ENCODE measurements at places on chromosomes 16 and 17.

DNA sequence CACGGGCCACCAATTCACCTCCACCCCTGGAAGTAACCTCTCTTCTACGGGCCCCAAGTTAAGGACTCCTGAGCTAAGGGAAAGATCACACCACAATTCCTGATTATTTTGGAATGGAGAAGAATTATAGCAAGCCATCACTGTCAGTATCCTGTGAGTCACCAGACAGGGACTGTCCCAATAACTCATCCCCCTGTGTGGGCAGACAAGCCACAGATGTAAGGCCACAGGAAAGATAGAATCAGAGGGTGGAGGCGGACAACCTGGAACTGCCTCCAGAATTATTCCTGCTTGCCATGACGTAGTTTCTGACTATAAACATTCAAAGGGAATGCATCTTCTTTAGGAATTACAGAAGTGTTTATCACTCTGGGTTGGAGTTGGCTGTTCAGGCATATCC is 5.8 kb upstream of the MYO1D start:
- DNase-seq = peak; percentile 18

DNA sequence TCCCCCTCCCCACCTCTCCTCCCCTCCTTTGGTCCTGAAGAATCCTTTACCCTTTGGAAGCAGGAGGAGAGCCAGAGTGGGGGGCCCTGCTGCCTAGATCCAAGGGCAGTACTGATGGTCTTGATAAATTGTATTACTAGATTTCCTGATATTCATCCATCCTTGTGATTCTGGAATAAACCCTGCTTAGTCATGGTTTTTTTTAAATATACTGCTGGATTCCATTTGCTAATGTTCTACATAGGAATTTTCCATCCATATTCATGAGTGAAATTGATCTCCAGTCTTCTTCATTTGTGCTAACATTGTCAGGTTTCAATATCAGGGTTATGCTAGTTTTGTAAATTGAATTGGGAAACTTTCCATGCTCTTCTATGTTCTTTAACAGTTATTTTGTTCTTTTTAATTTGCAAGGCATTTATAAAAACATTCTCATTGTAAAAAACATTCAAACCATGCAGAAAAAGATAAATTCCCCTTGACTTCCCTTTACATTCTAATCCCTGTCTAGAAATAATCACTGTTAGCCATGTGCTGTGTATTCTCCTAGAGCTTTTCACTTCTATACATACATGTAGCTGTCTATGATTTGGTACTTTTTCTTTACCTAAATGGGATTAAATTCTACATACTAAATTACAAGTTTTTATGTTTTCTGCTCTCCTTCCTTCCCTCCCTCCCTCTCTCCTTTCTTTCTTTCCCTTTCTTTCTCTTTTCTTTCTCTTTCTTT is 56.7 kb downstream of the CCDC42 start:
- DNase-seq = no peak

- DNase-seq = no peak
These were observed 17.7 kb downstream of the GALNS start for GRCh38 chr16:88839026-88839529.

DNA sequence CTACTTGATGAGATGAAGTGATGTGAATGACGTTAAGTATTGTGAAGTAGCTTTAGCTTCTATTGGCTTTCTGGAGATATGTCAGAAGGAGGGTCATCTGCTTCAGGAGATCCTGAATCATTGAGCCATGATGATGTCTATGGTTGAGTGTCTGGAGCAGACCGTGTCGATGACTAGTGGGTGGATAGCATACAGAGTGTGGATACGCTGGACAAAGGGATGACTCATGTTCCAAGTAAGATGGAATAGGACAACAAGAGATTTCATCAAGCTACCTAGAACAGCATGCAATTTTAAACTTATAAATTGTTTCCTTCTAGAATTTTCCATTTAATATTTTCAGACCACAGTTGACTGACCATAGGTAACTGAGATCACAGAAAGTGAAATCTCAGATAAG is 116.1 kb upstream of the RBBP6 start:
- DNase-seq = no peak

GRCh38 chr17:58813712-58814111 is 58.1 kb downstream of the PPM1E start:
- no peak for DNase-seq

DNA sequence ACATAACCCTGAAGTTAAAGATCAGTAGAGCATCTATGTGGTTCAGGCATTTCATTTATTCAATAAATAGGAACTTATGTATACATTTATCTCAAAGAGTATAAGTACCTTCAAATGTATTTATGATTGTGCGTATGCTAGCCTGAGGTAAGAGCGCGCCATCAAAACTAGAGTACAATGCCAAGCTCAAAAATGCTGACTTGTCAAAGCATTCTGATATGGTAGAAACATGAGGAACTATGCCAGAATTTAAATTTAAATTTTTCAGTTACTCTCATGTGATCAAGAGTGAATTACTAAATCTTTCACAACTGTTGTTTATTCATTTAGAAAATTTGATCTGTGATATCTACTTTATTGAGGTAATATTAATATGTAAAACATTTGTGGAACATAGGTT is 225.5 kb upstream of the CDH8 start:
- no peak for DNase-seq

DNA sequence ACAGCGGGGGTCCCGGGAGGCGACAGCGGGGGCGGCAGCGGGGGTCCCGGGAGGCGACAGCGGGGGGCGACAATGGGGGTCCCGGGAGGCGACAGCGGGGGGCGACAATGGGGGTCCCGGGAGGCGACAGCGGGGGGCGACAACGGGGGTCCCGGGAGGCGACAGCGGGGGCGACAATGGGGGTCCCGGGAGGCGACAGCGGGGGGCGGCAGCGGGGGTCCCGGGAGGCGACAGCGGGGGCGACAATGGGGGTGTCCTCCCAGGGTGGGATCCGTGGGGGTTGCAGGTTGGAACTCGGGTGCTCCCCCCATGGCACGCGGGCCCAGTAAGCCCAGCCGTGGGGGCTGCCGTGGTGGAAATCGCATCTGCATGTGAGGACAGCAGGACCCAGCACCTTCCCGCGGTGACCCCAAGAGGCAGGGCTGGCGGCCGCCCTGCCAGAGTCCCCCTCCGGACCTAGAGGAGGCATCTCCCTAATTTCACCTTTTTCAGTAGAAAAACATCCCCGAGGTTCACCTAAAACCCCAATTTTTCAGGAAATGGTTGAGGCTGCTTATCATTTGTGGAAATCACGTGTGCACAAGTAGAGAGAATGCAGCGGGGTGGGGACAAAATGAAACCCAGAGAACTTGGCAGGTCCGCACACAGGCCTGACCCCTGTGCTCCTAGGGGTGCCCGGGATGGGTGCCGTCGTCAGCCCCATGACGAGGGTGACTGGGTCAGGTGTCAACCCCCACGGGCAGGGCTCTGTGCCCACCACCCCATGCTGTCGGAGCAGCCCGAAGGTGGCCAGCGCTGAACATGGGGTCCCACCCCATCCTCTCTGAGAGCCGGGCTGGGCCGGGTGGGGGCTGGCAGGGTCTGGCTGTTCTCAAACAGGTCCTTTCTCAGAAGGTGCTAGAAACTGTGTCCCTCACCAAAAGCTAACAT is 10.5 kb upstream of the METRNL start:
- no peak for DNase-seq

DNA sequence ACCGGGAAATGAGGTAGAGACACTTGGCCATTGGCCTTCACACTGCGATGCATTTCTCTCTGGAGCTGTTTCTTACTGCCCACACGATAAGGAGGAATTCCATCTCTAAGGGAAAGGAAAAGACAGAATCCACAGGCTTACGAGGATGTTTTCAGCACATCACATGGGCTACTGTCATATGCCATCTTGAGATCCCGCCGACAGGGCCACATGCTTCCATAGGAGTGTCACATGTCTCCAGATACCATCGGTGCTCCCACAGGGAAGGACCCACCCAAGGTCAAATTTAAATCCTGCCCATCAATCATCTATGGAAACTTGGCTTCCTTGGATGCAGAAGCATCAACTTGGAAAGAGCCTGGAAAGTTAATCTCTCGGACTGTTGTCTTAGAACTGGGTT is 20.0 kb downstream of the AXIN2 start:
- no peak for DNase-seq

DNA sequence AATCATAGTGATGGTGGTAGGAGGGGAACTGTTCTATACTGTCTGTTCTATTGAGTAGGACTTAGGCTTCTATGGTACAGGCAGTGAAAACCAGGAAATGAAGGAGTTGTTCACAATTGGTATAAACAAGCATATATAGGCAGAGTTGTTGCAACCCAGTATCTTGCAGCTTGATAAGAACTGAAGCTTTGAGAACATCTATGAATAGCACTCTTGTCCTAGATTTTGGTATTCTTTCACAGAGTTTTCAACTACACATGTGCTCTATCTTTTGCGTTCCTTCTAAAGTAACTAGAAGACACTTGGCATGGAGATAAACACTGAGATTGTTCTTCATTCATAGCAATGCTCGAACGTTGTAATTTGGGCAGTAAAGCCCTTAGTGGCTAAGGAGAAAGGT is 91.8 kb downstream of the KCNJ2 start:
- DNase-seq = no peak

GRCh38 chr16:69748694-69749345 is 5.9 kb downstream of the NOB1 start:
- no peak for DNase-seq

DNA sequence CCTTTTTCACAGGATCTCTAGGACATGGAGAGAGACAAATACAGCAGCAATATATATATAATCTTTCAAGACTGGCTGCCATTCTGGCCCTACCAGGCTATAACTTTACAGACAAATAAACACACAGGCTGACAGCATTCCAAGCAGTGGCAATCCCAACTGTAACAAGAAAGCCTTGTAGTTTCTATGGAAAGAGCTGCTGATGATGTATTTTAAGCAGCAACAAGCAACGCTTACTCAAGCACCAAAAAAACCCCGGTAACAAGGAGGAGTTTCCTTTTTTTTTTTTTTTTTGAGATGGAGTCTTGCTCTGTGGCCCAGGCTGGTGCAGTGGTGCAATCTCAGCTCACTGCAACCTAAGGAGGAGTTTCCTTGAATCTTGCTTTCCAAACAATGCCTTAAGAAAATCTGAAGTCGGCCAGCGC is 23.2 kb downstream of the LSM12 start:
- DNase-seq = no peak

- no peak for DNase-seq
These were observed 16.1 kb downstream of the TRAF7 start for GRCh38 chr16:2171601-2172178.

GRCh38 chr16:81263470-81264220 is 25.2 kb downstream of the BCO1 start:
- DNase-seq = no peak

DNA sequence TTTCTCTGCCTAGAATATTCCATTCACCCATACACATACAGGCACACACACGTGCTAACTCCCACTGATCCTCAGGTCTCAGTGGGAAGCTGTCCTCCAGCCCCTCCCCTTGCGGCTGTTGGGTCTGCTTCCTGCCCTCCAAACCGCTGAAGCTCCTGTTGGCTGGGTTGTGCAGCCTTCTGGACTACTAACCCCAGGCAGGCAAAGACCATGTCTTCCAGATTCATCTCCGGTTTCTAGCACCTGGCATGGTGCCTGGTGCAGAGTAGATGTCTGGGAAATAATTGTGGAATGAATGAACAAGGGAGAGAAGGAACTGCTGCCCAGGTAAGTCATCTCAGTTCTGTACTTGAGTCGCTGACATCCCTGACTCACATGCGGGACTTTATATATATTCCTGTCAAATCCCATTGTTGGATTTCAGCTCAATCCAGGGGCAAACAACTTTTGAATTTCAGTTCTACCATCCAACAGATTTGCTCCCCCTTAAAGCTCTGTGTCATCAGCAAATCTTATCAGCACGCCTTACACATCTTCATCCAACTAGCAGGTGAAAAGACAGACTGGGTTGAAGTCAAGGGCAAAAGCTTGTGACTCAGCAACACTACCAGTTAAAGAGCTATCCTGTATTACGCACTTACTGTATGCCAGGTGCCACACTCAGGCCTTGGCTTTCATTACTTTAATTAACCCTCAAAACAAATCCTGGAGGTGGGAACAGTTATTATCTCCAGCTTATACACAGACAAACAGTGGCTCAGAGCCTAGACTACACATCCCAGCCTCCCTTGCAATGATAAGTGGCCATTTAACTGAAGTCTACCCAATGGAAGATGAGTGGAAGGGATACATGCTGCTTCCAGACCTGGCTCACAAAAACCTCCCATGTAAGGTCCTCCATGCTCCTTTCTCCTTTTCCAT is 51.1 kb downstream of the SRCIN1 start:
- DNase-seq = no peak

DNA sequence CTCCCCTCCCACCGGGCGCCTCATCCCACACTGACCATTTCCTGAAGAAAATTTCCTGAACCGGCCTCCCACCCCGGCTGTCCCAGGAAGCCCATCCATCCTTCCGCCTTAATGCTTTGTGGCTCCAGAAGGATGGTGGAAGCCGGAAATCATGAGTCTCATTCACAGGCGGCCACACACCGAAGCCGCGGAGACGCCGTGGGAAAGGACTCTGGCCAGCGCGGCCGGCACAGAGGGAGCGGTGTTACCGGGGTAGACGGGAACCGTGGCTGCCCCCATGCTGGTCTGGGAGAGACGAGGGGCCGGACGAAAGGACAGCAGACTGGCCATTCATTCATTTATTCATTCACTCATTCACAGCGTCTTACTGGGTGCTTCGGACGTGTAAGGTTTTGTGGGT is 326.8 kb downstream of the SEC14L1 start:
- no peak for DNase-seq

GRCh38 chr16:87416826-87417527 is 24.8 kb downstream of the MAP1LC3B start:
- no peak for DNase-seq

DNA sequence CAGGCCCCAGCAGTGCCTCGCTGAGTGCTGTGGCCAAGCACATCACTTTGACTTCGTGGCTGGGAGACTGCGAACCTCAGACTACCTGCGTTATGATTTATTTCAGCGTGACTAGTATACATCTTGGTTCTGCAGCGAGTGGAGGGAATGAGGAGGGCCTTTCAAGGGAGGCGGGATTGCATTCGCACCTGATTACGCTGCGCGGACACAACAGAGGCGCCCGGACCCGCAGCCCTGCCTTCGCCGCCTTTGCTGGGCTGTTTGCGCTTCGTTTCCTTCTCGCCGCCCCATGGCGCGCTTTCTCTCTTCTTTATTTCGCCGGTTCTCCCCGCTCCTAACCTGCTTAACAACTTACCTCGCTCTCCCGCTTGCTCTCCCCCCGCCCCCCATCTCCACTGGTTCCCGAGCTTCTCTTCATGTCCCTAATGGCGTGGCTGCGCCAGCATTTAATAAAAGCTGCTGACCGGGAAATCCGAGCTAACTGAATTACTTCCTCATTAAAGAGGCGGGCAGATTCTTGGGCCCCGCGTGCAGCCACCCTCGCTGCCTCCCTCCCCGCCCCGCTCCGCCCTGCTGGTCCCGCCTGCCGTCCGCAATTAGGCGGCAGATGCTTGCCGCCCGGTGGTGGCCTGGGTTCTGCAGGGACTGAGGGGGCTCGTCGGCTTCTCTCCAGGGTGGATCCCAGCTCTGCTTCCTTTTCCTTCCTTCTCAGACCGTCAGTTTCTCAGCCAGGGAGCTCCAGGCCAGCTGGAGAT is 257.6 kb upstream of the SDK2 start:
- DNase-seq = no peak

Data from stimulated activated CD8-positive, alpha-beta memory T cell treated with anti-CD3 and anti-CD28 coated beads, Interleukin-7, amount 100 ng/mL, for 48 hours (primary cell).